ENCODE measurements at places on chromosomes 12 and 14. TPM values are rescaled to one million over a fixed set of nuclear protein-coding genes. Genes with fewer than 3 reads are reported as not detected.

FAM216A gene
- 15.4 TPM for total RNA-seq

CMKLR1 gene
- total RNA-seq: 0.54 TPM

- DNase-seq: no peak
These were observed 107.3 kb upstream of the CCDC196 start for GRCh38 chr14:66378712-66379505.

GRCh38 chr12:108318472-108319275, 20.4 kb downstream of the CMKLR1 start:
- DNase-seq: no peak

- DNase-seq: no peak
These were observed 11.0 kb upstream of the PTPRB start for GRCh38 chr12:70648191-70648590.

All from B cell (primary cell).